IPS DF 6.9 (cell line): ENCODE measurements at places on chromosomes 3 and 15.

GRCh38 chr3:32968166-32968919 lies 16.9 kb downstream of the CCR4 start:
- DNase-seq: no peak

- no peak for DNase-seq
Observed at GRCh38 chr3:52053307-52054304, 2.8 kb downstream of the DUSP7 start.

DNA sequence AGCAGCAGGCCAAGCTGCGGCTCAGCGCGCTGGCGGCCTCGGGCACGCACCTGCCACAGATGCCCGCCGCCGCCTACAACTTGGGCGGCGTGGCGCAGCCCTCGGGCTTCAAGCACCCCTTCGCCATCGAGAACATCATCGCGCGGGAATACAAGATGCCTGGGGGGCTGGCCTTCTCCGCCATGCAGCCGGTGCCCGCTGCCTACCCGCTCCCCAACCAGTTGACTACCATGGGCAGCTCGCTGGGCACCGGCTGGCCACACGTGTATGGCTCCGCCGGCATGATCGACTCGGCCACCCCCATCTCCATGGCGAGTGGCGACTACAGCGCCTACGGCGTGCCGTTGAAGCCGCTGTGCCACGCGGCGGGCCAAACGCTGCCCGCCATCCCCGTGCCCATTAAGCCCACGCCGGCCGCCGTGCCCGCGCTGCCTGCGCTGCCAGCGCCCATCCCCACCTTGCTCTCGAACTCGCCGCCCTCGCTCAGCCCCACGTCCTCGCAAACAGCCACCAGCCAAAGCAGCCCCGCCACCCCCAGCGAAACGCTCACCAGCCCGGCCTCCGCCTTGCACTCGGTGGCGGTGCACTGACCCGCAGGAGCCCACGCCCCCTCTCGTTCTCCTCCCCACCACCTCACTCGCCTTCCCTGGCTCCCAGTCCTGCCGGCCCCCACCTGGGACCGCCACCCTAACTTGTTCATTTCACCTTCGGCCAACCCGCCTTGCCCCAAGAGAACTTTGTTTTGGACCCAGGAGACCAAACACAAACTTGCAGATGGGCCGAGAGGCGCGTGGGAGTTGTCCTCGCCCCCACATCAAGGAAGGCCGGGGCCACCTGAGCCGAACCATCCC lies 1.5 kb downstream of the FOXB1 start:
- no peak for DNase-seq

DNA sequence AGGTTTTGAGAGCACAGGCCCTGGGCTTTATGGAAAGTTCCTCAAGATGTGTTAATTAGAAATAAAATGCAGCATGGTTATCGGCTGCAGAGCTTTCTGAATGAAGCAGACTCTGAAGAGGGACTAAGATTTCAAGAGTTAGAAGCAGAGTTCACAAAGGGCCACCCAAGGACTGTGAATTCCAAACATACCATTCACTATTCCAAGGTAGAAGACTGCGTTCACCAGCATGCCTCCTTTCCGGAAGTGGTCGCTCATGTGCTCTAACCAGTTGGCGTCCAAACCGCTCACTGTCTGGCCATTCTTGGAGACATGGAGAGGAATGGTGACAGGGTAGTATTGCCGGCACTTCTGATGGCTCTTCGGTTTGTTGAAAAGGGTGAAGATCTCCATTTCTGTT lies 104.9 kb downstream of the OXNAD1 start:
- DNase-seq: peak; percentile 39

DNA sequence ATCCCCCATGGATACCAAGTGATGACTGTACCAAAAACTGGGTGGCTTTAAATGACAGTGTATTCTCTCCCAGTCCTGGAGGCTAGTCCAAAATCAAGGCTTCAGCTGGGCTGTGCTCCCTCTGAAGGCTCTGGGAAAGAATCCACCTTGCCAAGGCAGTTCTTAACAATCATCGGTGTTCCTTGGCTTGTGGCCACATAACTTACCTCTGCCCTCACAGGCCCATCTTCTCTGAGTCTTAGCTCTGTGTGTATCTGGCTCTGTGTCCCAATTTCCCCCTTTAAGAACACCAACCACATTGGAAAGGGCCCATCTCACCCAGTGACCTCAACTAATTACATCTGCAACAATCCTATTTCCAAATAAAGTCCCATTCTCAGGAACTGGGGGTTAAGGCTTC lies 503.0 kb upstream of the PROK2 start:
- DNase-seq: no peak

DNA sequence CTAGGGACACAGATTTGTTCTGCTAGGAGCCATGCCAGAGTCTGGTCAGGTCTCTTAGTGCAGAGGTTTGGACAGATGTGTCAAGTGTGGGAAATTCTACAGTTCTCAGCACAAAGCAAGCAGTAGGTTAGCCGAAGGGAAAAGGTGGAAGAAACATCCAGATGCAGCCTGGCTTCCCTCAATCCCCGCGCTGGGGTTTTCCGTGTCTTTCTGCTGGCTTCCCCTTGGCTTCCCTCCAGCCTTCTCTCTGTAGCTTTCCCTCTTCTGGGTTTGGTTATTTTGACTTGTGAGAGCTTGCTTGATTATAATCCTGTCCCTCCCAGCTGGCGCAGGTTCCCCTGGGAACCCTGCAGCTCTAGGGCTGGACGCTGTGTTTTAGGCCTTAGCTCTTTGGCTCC lies 4.1 kb downstream of the TF start:
- no peak for DNase-seq

GRCh38 chr15:81725590-81725989 lies 320.2 kb downstream of the MEX3B start:
- no peak for DNase-seq

- DNase-seq: no peak
Observed at GRCh38 chr3:17845026-17845812, 102.8 kb upstream of the TBC1D5 start.

GRCh38 chr3:177340243-177340830 lies 143.1 kb upstream of the TBL1XR1 start:
- DNase-seq: no peak

- DNase-seq: no peak
Observed at GRCh38 chr3:177811835-177812234, 614.6 kb upstream of the TBL1XR1 start.

GRCh38 chr3:112086875-112087524 lies 811 bp downstream of the C3orf52 start:
- no peak for DNase-seq

GRCh38 chr3:3178498-3179328 lies 778 bp downstream of the CRBN start:
- no peak for DNase-seq

DNA sequence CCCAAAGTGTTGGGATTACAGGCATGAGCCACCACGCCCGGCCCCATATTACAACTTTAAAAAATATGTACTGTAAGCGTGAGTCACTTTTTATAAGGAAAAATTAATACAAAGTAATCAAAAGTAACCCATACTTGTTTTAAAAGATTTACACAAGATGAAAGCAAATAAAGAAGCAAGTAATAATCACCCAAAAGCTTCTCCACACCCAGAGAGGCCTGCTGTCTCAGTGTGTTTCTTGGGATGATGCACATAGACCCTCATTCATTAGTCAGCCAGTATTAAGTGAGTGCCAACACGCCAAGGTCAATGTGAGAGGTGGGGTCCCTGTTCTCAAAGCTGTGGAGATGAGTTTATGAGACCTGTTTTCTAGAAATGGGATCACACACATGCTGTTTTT lies 12.0 kb downstream of the RPL32 start:
- no peak for DNase-seq

GRCh38 chr3:181860235-181860634 lies 148.5 kb downstream of the SOX2 start:
- no peak for DNase-seq

GRCh38 chr15:36748366-36749115 lies 169.1 kb downstream of the CDIN1 start:
- no peak for DNase-seq

DNA sequence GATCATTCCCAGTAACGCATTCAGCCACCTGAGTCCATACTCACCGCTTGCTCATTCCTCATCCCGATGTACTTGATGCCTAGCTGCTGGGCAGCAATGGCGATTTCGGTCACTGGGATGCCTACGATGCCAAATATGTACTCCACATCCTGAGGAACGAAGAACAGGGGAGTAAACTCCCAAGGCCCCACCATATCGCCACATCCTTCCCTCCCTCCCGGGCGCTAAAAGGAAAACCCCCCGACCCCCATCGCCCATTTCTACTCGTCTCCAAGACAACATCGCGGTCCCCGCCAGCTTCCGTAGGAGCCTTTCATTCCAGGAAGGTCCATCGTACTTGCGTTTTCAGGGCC lies 347 bp downstream of the HACL1 start:
- peak; percentile 7 for DNase-seq

DNA sequence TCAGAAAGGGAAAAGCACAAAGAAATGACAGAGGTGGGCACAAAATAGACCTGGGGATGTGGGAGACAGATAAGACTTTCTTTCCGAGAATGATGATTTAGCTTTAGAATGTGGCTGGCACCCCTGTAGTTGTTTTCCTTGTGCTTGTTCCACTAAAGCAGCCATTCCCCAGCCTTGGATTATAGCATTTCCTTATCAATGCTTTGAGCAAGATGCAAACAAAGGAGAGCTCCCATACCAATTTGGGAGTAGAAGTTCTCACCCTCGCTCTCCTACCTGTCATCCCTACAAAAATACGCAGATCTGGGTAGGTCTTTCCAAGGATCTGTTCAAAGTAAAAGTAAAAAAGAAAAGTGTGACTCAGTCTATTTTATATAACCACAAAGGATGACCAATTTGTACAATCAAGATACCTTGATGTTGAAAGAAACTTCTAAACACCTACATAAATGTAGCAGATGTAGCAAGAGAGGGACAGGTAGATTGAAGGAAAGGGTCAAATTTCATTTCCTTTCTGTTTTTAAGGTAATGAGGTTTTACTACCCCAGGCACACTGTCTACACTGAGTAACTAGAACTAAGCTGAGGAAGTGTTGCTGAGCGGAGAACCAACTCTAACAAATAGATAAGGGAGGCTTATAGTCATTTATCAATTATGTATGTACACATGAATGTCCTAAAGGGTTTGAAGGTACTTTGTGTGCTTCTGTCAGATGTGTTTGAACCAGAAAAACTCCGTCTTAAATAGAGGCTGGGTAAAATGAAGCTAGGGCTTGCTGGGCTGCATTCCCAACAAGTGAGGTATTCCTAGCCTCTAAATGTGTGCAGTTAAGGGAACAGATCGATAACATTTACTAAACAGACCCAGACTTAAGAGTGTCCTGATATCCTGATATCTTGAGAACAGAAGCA lies 91.1 kb upstream of the LRRN1 start:
- no peak for DNase-seq
